ENCODE measurements at places on chromosomes 4 and X. TPM values are rescaled to one million over a fixed set of nuclear protein-coding genes. Genes with fewer than 3 reads are reported as not detected.

Gene TENM3
- 39.3 TPM for total RNA-seq

Gene SPACA5B
- total RNA-seq: not detected

Gene GABRB1
- total RNA-seq: not detected

Gene NAA11
- 48.1 TPM for total RNA-seq

Gene FABP2
- total RNA-seq: not detected

Gene AMTN
- not detected for total RNA-seq

Gene HPSE
- 2.7 TPM for total RNA-seq

Gene FANCB
- total RNA-seq: 10.8 TPM

Gene TEX13C
- total RNA-seq: not detected

Gene FAM9A
- total RNA-seq: not detected

Gene P2RY4
- not detected for total RNA-seq

Gene RTL5
- total RNA-seq: 0.27 TPM

Gene RAB39B
- 5.3 TPM for total RNA-seq

Gene FAM156B
- 51.9 TPM for total RNA-seq

Gene USP17L12
- not detected for total RNA-seq

Gene TCEAL6
- total RNA-seq: not detected

Gene FGFR3
- total RNA-seq: 3.1 TPM

Gene NDST3
- 0.23 TPM for total RNA-seq

Gene WFS1
- 10.6 TPM for total RNA-seq

Gene CXXC4
- total RNA-seq: 0.45 TPM

Gene CLTRN
- total RNA-seq: 0.79 TPM

Gene KCND1
- total RNA-seq: 0.96 TPM

Gene RIBC1
- 3.1 TPM for total RNA-seq

Gene CNGA1
- 1.1 TPM for total RNA-seq

Gene NLRP2B
- total RNA-seq: not detected

Gene RPS6KA6
- not detected for total RNA-seq

Gene ATP1B4
- not detected for total RNA-seq

Gene LRPAP1
- 159 TPM for total RNA-seq

Gene IQCM
- total RNA-seq: 0.74 TPM

Gene OPRPN
- not detected for total RNA-seq

Gene GPC4
- 0.30 TPM for total RNA-seq

Gene GPM6B
- total RNA-seq: 0.23 TPM

Gene UGT2A1
- not detected for total RNA-seq

Gene GPR82
- total RNA-seq: not detected

Gene UBQLN2
- 5.4 TPM for total RNA-seq

Gene HSD17B13
- 0.72 TPM for total RNA-seq

Gene FMR1NB
- not detected for total RNA-seq

Gene GUCY1A1
- not detected for total RNA-seq

Gene ZC4H2
- total RNA-seq: 12.4 TPM

Gene TNMD
- total RNA-seq: not detected

Gene AVPR2
- not detected for total RNA-seq

Gene PABPC5
- 1.2 TPM for total RNA-seq

Gene TRO
- total RNA-seq: 3.3 TPM

Gene NFXL1
- total RNA-seq: 13.7 TPM

Measured in A375 (cell line).